A549 treated with ZK216348 at 1 μM for 4 hours (cell line): ENCODE measurements at places on chromosomes 12 and 14. TPM values are rescaled to one million over a fixed set of nuclear protein-coding genes. Genes with fewer than 3 reads are reported as not detected.

The RARG gene
- total RNA-seq: 19.7 to 30.7 TPM (median 29.4 TPM) in 5 replicates

The TBC1D30 gene
- 1.2 to 2.1 TPM (median 1.8 TPM) in 5 replicates for total RNA-seq

The ABCD2 gene
- total RNA-seq: not detected in 5 replicates

The SPIC gene
- total RNA-seq: not detected in 5 replicates

The POTEM gene
- not detected in 5 replicates for total RNA-seq

The PRH2 gene
- total RNA-seq: not detected in 5 replicates

The TRPV4 gene
- 0.07 to 0.18 TPM (median 0.09 TPM) in 5 replicates for total RNA-seq

The CCDC60 gene
- not detected in 5 replicates for total RNA-seq

The ATXN2 gene
- total RNA-seq: 42.2 to 56.6 TPM (median 51.6 TPM) in 5 replicates

The HOXC10 gene
- total RNA-seq: 2.5 to 3.6 TPM (median 2.9 TPM) in 5 replicates

The HOXC4 gene
- 1.7 to 3.9 TPM (median 3.8 TPM) in 5 replicates for total RNA-seq

The SIX6 gene
- total RNA-seq: not detected in 5 replicates

The SYNE3 gene
- 0.17 to 0.59 TPM (median 0.51 TPM) in 5 replicates for total RNA-seq

The GLI1 gene
- total RNA-seq: 3.9 to 8.8 TPM (median 7.3 TPM) in 5 replicates

The KRT75 gene
- total RNA-seq: 0.12 to 0.20 TPM (median 0.16 TPM) in 4 of 5 replicates, not detected in the other

The FBLN5 gene
- 2.8 to 4.5 TPM (median 3.7 TPM) in 5 replicates for total RNA-seq

The GDF3 gene
- total RNA-seq: not detected in 5 replicates

The MEG3 gene
- 40.4 to 74.4 TPM (median 63.5 TPM) in 5 replicates for total RNA-seq

The IFI27 gene
- total RNA-seq: 0.70 to 1.6 TPM (median 1.2 TPM) in 5 replicates

The PUS7L gene
- 2.3 to 7.5 TPM (median 4.8 TPM) in 5 replicates for total RNA-seq

The CLEC9A gene
- total RNA-seq: not detected in 5 replicates

The PDE3A gene
- 1.8 to 4.4 TPM (median 3.5 TPM) in 5 replicates for total RNA-seq

The C12orf56 gene
- 0.12 TPM in 1 of 5 replicates, not detected in the others for total RNA-seq

The PYGL gene
- total RNA-seq: 117 to 150 TPM (median 145 TPM) in 5 replicates

The TMCC3 gene
- 0.83 to 1.6 TPM (median 1.4 TPM) in 5 replicates for total RNA-seq

The KCNH5 gene
- not detected in 5 replicates for total RNA-seq

The GPR135 gene
- total RNA-seq: 0.70 to 1.0 TPM (median 1.0 TPM) in 5 replicates

The BATF gene
- total RNA-seq: not detected in 5 replicates

The TMEM63C gene
- total RNA-seq: 1.1 to 3.3 TPM (median 2.2 TPM) in 5 replicates

The ZNF891 gene
- 0.24 to 0.41 TPM (median 0.40 TPM) in 5 replicates for total RNA-seq

The FSCB gene
- total RNA-seq: not detected in 5 replicates

The FITM1 gene
- total RNA-seq: not detected in 5 replicates

The PAX9 gene
- 2.6 to 3.7 TPM (median 2.8 TPM) in 5 replicates for total RNA-seq

The ACOT6 gene
- not detected in 5 replicates for total RNA-seq

The COA8 gene
- total RNA-seq: 49.8 to 59.6 TPM (median 51.8 TPM) in 5 replicates

The CEBPE gene
- 0.12 TPM in 1 of 5 replicates, not detected in the others for total RNA-seq

The AQP2 gene
- total RNA-seq: not detected in 5 replicates
